ENCODE measurements at places on chromosomes 5 and 9. TPM values are rescaled to one million over a fixed set of nuclear protein-coding genes. Genes with fewer than 3 reads are reported as not detected.

- H3K36me3 ChIP-seq: no peaks in the 10 kb centered on the region
- H3K27me3 ChIP-seq: no peaks in the 10 kb centered on the region
- DNase-seq: no peak
Observed at GRCh38 chr5:168269937-168270330, 21.5 kb upstream of the WWC1 start.

- no peak for DNase-seq
- no peak overlapping the region for H3K27ac ChIP-seq
- H3K27me3 ChIP-seq: no peaks in the 10 kb centered on the region
- H3K4me3 ChIP-seq: no peak overlapping the region
- no peaks in the 10 kb centered on the region for H3K36me3 ChIP-seq
Observed at GRCh38 chr9:7592321-7593316, 207.0 kb downstream of the DMAC1 start.

GRCh38 chr5:89281766-89282553, 399.0 kb upstream of the MEF2C start:
- DNase-seq: no peak
- no peak overlapping the region for H3K4me3 ChIP-seq
- no peaks in the 10 kb centered on the region for H3K4me1 ChIP-seq

PCDHGA11 gene
- total RNA-seq: 2.6 TPM

GRCh38 chr9:676780-677438, 164.6 kb upstream of the DMRT1 start:
- H3K27me3 ChIP-seq: no peaks in the 10 kb centered on the region
- peak overlapping the region; percentile 26 for H3K27ac ChIP-seq
- no peaks in the 10 kb centered on the region for H3K36me3 ChIP-seq
- no peak for DNase-seq
- peaks cover 5% of the 10 kb centered on the region for H3K4me1 ChIP-seq

DNA sequence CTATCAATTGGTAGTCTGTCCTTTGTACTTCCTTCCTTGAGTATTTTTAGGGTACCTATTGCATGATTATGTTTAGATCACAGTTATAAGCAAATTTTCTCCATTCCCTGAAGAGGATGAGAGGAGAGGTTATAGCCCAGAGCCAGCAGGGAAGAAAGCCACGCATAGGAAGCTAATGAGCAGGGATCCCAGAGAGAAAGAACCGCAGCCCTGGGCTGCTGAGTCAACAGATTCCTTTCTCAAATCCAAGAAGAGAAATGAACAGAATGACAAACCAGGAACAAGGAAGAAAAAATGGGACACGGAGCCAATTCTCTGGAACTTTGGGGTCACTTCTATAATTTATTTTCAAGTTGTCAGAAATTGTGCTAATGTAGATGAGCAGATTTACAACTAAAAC, 284.5 kb downstream of the RFX3 start:
- no peak for DNase-seq
- no peaks in the 10 kb centered on the region for H3K4me1 ChIP-seq
- peaks cover under 1% of the 10 kb centered on the region for H3K36me3 ChIP-seq
- no peak overlapping the region for H3K27ac ChIP-seq

NR5A1 gene
- not detected for total RNA-seq

CCDC171 gene
- total RNA-seq: 3.0 TPM

TLR4 gene
- 45.9 TPM for total RNA-seq

PRUNE2 gene
- 7.4 TPM for total RNA-seq

RFX3 gene
- total RNA-seq: 13.8 TPM

DNA sequence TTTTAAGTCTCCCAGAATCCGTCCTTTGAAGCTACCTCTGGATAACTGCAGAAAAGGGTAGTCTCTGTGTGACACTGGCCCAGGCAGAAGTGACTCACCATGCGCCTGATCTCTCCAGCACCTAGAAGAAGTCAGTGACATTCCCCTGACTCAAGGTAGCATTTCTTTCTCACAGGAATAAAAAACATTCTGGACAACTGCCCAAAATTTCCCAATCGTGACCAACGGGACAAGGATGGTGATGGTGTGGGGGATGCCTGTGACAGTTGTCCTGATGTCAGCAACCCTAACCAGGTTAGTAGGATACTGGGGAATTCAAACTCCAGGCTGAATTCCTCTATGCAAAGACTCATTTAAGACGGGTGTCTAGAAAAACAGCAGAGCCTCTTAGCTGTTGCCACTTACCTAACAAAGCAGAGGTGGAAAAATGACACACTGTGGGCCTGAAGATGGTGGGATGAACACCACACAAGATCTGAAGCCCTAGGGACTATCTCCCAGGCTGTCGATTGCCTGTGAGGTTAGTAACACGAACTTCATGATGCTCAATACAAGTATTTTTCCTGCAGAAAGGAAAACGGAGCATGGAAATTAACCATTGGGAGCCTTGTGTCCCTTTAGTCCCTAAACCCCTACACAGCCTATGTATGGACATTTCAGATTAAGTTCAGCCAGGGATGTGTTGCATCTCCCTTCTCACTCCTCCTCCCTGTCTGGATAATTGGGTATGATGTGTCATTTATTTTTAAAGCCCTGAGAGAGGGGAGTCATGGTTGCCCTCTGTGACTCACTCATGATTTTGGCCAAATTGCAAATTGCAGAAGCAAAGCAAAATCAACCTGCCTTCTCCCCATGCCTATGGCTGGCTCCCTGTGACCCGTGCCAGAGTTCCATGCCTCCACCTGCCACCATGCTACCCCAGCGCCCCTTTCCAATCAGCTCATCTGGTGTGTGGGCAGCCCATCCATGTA, 37.2 kb downstream of the THBS4 start:
- H3K27me3 ChIP-seq: no peaks in the 10 kb centered on the region
- DNase-seq: no peak
- H3K36me3 ChIP-seq: no peaks in the 10 kb centered on the region
- no peak overlapping the region for H3K27ac ChIP-seq

DNA sequence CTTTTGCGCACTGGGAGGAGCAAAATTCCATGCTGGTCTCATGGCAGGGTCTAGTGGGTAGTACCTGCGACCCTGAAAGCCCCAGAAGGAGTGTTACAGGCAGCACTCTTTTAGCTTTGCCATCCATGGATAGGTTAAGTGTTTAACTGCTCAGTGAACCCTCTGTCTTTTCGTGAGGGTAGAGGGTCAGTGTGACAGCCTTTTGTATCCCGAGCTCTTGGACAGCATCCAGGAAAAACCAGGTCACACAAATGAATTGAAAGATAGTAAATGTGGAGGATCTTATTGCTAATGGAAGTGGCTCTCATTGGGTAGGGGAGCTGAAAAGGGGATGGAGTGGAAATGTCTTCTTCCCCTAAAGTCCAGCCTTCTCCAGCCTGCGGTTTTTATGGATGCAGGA, 57.8 kb upstream of the CCDC112 start:
- DNase-seq: no peak
- H3K4me3 ChIP-seq: no peak overlapping the region
- H3K4me1 ChIP-seq: no peaks in the 10 kb centered on the region
- no peaks in the 10 kb centered on the region for H3K27me3 ChIP-seq
- no peaks in the 10 kb centered on the region for H3K36me3 ChIP-seq

CCL27 gene
- total RNA-seq: not detected
